Epithelial cell of alveolus of lung (primary cell): ENCODE measurements at places on chromosomes 5 and 9. TPM values are rescaled to one million over a fixed set of nuclear protein-coding genes. Genes with fewer than 3 reads are reported as not detected.

Gene GPX3
- 5.7 and 35.0 TPM in 2 replicates for total RNA-seq

Gene SPATA9
- not detected in 2 replicates for total RNA-seq

Gene HTR1A
- not detected in 2 replicates for total RNA-seq

Gene PPP3R2
- total RNA-seq = not detected in 2 replicates

Gene C9orf152
- total RNA-seq = 0.13 and 0.16 TPM in 2 replicates

Gene DIPK1B
- 3.2 and 29.0 TPM in 2 replicates for total RNA-seq
